Naive B cell (primary cell): ENCODE measurements at places on chromosomes 6 and 20.

GRCh38 chr6:127342296-127342945 lies 988 bp downstream of the ECHDC1 start:
- no peak for DNase-seq

GRCh38 chr6:160137130-160137988 lies 15.7 kb downstream of the SLC22A1 start:
- no peak for DNase-seq

GRCh38 chr6:18431581-18431980 lies 44.4 kb downstream of the RNF144B start:
- no peak for DNase-seq

DNA sequence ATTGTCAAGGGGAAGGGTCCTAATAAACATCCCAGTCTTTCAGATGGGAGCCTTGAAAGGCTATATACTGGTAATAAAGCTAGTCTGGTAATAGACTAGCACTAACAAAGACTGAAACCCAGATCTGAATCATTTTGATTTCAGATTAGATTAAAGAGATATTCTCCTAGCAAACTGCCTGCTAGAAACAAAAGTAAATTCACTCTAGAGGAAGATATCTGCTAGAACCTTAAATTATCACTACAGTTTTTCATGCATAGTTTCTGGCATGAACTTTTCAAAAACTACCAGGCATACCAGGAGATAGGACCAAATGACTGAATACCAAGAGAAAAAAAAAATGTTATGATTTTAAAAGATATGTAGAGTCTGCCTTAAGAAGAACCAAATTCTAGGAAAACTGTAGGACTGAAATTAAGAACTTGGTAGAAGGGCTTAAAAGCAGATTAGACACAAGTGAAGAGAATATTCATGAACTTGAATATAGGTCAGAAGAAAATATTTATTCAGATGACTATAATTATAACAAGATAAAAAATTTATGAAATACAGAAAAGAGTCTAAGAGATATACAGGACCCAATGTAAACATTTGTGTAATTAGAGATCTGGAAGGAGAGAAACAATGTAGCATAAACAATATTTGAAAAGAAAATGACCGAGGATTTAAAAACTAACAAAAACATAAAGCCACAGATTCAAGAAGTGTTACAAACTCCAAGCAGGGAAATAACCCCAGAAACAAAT lies 141.6 kb downstream of the FOXO3 start:
- no peak for DNase-seq

DNA sequence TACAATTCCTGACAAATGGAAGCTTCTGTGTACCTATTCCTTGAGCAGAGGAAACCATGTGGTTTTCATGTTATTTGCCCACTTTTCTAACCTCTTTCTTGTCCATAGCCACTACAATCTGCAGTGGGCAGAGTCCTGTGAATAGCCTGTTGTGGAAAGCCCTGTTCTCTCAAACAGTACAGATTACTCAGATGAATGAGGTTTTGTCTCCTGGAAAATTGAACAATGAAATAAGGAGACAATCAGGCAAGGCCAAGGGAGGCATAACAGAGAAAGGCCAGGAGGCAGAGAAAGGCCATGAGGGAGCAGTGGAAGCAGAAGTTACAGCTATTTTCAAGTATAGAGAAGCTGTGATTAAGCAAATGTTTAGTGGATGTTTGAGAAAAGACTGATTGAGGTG lies 189.3 kb downstream of the GRIK2 start:
- no peak for DNase-seq

GRCh38 chr6:24430086-24430485 lies 27.4 kb downstream of the MRS2 start:
- DNase-seq: no peak

DNA sequence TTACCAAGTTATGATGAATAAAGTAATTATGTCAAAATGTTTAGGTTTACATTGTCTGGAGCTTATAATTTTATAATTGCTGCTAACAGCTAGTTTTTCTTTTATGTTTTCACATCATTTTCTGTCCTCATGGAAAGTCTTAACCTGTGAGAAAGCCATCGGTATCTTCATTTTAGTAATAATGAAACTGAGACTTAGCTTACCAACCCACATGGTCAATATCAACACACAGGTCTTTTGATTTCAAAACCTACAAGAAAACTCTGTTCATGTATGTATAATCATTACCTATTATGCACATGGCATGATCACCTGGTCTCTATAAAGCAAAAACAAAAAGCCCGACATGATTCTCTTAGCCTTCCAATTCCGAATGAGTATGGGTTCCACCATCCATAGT lies 61.9 kb downstream of the KCNQ5 start:
- DNase-seq: no peak

GRCh38 chr20:64161356-64162238 lies 2.7 kb upstream of the MYT1 start:
- no peak for DNase-seq

DNA sequence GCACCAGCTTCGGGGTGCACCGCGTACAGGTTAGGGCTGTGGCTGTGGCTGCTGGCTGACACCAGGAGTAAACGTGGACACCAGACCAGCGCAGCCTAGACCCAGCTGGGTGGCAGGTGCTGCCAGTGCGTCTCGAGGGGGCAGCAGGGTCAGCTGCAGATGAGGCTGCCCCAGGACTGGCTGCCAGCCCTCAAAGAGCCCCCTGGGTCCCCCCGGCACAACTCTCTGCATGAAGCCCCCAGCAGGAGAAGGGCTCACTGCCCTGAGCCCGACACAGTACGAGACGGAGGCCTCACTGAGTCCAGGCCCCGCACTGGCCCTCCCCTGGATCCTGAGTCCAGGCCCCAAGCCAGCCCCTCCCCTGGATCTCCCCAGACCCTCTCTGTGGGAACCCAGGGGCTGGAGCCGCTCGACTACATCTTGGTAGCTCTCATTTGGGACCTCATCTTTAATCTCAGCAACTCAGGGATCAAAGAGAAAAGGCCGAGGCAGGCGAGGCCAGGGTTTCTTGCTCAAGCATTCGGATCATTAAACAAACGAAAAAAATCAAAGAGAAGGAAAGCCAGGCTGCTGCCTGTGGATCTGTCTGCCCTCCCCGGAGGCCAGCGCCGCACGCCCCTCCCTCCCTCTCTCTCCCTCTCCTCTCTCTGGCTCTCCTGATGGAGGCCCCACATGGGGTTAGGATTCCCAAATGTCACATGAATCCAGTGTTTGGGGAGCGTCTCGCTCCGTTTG lies 7.0 kb upstream of the NKAIN4 start:
- no peak for DNase-seq

GRCh38 chr6:133699741-133700385 lies 189.1 kb upstream of the TCF21 start:
- DNase-seq: no peak

GRCh38 chr20:16517946-16518783 lies 55.1 kb downstream of the KIF16B start:
- DNase-seq: no peak

DNA sequence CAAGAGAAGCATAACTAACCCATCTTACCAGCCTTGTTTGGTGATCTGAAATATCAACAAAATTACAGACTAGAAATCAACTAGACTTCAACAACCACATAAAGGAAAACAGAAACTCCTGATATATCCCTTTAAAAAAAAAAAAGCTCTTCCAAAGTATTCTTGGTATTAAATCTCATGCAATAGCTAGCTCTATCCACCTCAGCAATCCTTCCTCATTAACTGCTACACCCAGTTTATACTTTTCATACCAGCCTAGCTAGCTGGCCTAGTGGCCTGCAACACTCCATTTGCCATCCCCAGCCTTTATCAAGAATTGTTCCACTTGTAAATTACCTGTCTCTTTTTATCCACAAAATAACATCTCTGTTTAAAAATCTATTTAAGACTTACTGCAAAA lies 69.0 kb downstream of the BACH2 start:
- DNase-seq: no peak

- DNase-seq: no peak
Measured at GRCh38 chr20:52060794-52061714, 130.5 kb downstream of the ZFP64 start.

- DNase-seq: no peak
Measured at GRCh38 chr6:56356426-56356825, 109.0 kb upstream of the COL21A1 start.

DNA sequence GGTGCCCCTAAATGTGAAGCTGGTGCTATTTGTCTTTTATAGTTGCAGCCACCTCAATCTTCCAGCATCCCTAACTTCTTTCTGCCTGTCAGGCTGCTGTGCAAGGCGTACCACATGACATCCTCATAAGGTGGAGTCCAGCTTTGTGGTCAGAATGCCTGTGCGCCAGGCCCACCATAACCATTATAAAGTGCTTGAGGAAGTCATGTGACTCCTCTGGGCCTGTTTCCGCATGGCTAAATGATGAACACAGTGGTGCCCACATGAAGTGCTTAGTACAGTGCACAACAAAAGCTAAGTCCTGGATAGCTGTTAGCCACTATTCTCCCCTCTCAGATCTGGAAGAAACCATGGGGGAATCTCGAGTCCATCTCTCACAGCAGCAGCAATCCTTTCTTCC lies 75.6 kb downstream of the INSM1 start:
- DNase-seq: no peak

DNA sequence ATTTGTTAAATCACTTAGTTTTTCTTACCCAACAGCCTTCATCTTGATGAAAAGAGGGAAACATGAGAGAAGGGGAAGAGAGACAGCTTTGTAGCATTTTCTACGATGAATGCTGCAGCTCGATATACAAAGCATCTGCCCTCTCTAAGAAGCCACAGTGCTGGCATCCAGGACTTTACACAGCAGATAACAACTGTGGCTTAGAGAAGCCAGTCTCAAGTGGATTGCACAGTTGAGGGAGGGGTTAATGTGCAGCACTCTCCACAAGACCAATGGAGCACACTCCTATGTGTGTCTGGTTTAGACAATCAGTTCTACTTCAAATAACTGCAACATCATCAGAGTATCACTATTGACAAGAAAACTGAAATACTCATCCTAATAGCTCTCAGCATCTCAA lies 5.8 kb downstream of the C6orf120 start:
- DNase-seq: no peak

- no peak for DNase-seq
Measured at GRCh38 chr6:100465701-100466409, 1.1 kb upstream of the SIM1 start.

DNA sequence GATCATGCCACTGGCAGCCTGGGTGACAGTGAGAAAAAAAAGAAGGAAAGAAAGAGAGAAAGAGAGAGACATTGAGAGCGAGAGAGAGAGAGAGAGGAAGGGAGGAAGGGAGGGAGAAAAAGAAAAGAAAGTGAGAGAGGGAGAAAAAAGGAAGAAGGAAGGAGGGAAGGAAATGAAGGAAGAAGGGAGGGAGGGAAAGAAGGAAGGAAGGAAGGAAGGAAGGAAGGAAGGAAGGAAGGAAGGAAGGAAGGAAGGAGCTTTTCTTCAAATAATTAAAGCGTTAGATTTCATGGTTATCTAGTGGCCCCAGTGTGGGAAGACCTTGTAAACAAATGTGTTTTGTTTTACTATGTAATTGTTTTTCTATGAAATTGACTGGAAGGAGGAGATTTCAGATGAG lies 170.8 kb downstream of the SYNDIG1 start:
- no peak for DNase-seq

DNA sequence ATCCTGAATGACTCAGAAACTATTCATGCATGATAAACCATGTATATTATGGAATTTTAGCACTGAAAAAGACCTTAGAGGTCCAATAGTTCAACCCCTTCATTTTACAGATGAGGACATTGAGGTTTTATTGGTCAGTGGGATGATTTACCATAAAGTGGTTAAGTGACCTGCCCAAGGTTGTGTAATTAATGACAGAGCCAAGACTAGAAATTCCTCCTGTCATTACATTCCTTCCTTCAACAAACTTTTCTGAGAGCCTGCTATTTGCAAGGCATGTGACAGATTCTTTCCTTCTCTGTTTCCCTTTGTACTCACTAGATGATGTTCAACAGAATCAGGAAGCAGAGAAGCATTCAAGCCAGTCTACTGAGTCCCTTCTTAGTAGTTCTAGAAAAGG lies 170.7 kb upstream of the KCNK16 start:
- DNase-seq: no peak

DNA sequence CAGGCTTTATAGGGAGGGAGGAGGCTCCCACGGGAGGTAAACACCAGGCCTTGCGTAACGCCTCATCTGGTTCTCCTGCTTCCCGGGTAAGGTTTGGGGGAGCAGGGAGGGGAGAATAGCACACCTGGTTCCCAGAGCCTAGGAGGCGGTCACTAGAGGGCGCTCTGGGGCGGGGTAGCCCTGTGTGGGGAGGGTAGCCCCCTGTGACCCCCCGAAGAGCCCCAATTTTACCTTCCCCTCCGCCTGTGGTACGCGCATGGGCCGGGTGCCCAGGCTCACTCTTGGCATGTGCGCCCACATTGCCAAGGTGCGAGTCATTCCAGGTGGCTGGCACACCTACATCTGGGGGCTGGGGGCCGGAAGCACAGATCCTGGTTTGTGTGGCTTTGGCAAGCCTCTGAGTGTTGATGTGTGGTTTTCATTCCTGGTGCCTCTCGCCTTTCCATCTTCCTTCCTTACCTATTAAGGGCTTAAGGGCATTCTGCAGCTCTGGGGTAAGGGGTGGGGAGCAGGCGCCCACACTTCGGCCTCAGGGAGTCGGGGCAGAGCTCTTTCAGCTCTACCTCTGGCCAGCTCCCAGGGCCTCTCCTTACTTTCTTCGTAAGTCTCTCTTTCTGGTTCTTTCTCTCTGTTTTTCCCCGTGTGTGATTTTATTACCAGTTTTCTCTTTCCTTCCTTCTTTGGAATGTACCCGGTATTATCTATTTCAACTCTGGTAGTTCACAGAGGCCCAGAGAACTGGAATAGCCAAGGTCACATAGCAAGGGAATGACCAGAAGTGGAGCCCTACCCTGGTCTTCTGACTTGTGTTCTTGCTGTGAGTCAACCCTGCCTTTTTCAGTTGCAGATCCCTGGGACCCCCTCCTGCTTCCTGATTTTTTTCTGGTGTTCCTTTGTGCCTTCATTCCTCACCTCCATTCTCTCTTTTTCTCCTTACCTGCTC lies 492 bp upstream of the RNF39 start:
- no peak for DNase-seq

- no peak for DNase-seq
Measured at GRCh38 chr6:156828280-156828703, 51.1 kb downstream of the ARID1B start.

- no peak for DNase-seq
Measured at GRCh38 chr20:36507746-36508145, 33.6 kb upstream of the MYL9 start.

- no peak for DNase-seq
Measured at GRCh38 chr6:53982366-53983050, 128.7 kb upstream of the MLIP start.

- no peak for DNase-seq
Measured at GRCh38 chr6:22808466-22808865, 239.1 kb downstream of the HDGFL1 start.

DNA sequence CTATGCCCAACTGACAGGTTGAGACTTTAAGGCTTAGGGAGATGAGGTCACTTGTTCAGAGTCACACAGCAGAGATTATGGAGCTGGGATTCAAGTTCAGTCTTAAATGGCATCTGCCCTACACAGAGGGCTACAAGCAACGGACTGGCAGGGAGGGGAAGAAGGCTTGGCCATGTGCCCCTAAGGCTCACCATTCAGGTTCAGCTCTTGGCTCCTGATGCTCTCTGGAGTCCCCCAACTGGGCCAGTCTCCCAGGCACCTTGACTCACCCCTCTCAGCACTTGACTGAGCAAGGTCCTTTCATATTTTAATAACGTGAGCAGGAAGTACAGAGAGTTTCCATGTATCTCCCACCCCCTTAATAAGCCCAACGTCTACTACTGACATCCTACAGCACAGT lies 71.4 kb upstream of the MAFB start:
- no peak for DNase-seq

GRCh38 chr20:24131684-24132083 lies 143.1 kb upstream of the GGTLC1 start:
- DNase-seq: no peak
